ENCODE measurements at places on chromosomes 5 and 9. TPM values are rescaled to one million over a fixed set of nuclear protein-coding genes. Genes with fewer than 3 reads are reported as not detected.

The ADGRD2 gene
- total RNA-seq, result not detected

The CREBRF gene
- 14.5 TPM for total RNA-seq

The SPATA31A6 gene
- total RNA-seq, result not detected

DNA sequence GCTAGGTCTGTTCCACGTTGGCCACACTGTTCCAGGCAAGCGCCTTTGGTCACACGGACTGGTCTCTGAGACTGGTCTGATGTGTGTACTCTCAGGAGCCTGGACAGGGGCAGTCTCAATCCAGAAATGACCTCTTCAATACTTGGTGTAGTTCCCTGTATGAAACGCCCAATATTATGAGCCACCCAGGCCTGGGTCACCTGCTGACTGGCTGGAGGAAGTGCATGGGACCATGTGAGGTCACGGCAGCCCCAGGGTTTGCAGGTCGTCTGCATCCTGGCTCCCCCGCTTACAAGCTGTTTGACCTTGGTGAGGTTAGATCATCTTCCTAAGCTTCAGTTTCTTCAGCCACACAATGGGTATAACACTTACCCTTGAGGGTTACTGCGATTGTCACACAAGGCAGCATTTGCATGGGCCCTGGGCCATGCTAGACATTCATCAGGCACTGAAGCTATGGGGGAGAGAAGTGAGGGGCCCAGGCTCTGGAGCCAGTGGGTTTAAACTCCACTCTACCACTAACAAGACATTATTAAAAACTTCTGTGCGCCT lies 5.2 kb upstream of the GRHPR start:
- peak; percentile 53 for DNase-seq

- DNase-seq, result no peak
Measured at GRCh38 chr9:69916950-69917349, 96.3 kb downstream of the CFAP95 start.

DNA sequence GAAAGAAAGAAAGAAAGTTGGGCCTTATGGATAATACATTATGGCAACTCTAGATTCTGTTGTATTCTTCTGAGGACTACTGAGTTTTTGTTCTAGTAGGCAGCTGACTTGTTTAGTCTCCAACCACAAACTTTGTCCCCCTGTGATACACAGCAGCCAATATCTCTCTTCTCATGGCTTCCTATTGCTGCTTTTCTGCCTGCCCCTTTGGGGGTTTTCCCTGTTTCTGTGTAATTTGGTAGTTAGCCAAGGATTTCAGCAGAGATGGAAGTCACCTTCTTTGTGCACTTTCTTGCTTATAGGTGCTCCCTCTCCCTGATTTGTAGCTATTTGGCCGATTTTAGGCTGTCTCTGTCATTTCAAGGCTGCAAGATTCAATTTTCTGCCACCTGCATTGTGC lies 109.6 kb downstream of the FGF1 start:
- DNase-seq, result no peak

- peak; percentile 57 for DNase-seq
Measured at GRCh38 chr5:172113036-172113435, 75.0 kb downstream of the STK10 start.

DNA sequence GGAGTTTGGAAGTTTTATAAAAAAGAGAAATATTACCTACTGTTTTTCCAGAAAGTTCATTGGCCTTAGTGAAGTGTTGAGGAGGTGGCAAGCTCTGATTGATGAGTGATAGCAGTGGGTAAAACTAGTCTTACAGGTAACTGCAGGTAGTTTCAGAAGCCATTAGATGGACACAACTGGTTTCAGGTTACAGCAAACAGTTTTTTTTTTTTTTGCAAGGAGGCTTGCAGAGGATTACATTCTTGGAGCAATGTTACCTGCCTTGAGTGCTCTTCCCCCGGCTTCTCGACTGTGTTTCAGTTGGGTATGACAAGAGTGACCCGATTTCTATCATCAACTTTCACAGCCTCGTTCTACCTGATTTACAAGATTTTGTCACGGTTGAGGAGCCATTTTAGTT lies 333.4 kb downstream of the YTHDC2 start:
- no peak for DNase-seq

GRCh38 chr9:5611321-5612184 lies 17.4 kb upstream of the RIC1 start:
- DNase-seq, result no peak

DNA sequence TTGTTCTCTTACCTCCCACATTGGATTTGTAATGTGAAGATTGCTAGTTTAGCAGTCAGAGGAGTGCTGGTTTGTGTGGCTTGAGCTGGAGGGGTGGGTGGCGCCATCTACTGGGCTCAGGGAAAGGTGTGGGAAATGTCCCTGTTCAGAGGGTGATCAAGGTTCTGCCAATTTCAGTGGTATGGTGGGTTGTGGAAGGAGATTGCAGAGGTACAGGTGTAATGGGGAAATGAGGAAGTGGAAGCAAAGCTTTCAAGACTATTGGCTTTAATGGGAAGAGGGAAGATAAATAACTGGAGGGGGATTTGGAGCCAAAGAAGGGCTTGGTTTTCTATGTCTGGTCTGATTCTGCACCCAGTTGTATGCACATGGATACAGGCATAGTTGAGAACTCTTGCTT lies 76.4 kb downstream of the OSMR start:
- peak; percentile 29 for DNase-seq

- peak; percentile 26 for DNase-seq
Measured at GRCh38 chr5:146249801-146250200, 46.4 kb downstream of the RBM27 start.

- DNase-seq, result no peak
Measured at GRCh38 chr9:70761139-70761670, 346.7 kb upstream of the KLF9 start.

DNA sequence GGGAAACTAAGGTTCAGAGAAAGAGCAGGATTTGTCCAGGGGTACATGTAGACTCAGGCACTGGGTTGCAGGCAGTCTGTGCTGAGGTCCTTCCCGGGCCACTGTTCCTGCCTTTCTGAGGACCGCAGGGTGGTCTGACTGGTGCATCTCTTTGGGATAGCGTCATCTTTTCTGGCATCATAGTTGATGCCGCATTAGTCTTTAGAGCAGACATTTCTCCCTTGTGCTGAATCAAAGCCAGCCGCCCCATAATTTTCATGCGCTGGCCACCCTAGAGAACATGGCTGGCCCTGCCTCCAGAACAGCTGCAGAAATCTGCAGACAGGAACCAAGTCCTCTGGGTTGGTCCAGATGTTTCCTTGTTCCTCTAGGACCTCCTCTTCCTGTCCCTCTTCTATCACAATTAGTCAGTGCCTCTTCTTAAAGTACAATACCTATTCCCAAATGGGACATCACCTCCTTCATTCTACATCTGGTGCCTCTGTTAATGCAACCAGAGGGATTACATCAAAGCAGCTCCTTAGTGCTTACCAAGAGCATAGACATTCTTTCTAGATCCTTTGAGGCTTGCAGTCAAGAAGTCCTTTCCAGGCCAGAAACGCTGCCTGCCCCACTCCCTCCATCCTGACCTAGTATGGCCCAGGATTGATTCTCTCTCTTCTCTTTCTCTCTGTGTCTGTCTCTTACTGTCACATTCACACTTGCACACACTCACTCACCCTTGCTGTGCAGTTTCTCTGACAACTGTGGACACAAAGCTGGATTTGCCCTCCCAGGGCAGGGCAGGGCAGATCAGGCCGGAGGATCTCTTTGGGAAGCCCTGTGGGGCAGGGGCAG lies 42.0 kb upstream of the ORM1 start:
- DNase-seq, result no peak
